ENCODE measurements at places on chromosomes 7 and 10.

DNA sequence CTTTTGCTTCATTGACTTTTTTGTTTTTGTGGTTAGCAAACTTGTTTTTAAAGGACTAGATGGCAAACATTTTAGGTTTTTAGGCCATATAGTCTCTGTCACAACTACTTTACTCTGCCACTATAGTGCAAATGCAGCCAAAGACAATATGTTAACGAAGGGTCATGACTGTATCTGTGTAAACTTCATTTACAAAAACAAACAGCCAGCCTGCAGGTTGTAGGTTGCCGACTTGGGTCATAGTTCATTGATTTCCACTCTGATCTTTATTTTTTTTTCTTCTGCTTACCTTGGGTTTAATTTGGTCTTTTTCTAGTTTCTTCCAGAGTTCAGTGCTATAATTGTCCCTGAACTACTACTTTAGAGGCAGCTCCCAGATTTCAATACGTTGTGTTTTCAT, 120.0 kb downstream of the ARHGAP22 start:
- no peak for DNase-seq

GRCh38 chr10:80261316-80262030, 28.0 kb downstream of the MAT1A start:
- DNase-seq = no peak

GRCh38 chr7:158881731-158882130, 25.4 kb downstream of the DYNC2I1 start:
- DNase-seq = no peak

GRCh38 chr7:92695308-92696261, 105.4 kb upstream of the FAM133B start:
- no peak for DNase-seq

DNA sequence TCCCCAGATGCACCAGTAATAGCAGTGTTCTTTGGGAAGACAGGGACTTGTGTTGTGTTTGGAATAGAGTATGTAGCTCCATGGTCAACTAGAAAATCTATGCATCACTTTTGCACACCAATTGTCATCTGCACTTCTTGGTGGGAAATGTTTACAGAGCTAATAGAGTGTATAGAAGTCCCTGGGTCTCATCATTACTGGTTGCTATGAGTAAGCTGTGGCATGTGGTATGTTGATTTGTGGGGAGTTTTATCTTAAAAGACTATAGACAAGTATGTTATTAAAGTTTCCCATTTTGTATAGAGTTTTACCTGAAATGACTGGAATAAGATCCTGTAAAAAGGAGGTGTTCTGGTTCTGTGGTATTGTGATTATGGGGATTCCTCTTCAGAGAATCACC, 55.4 kb upstream of the PRSS1 start:
- DNase-seq = no peak

GRCh38 chr10:11430421-11431215, 180.8 kb downstream of the USP6NL start:
- DNase-seq = no peak

DNA sequence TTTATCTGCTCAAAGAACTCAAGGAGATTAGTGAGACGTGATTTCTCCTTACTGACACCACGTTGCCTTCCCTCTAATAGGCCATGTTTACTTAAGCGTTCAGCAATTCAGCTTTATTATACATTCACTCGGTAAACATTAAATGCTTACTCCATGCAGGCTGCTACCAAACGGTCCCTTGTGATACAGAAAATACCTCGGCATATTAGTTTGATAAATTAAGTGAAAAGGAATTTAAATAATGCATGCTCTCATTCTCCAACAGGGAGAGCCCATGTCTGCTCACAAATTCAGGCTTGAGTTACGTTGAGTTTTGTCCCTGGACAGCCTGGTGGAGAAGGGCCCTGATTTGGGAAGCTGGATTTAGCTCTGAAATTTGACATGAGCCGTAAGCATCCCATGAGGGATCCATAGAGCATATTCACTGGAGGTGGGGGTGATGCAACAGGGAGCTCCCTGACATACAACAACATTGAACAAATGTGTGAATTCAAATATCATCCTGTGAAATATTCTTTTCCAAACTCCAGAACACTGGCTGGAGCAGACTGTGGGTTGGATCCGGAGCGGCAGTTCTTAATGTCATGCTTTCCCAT, 86.3 kb downstream of the TBXAS1 start:
- no peak for DNase-seq

DNA sequence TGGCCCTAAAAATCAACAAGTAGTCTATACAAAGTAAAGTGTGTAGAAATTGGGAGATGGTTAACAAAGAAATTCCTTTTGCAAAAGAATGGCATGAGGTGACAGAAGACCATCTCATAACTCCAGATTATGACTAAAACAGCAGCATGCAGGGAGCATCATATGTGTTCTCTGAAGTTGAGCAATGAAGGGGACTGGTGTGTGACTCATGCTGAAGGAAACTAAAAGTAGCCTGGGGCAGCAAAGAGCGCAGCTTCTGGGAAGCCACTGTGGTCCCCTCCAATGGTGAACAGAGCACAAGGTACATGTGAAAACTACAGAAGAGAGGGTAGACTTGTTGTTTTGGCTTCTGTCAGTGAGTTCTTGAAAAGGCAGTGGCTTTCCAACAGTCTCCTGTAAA, 133.4 kb downstream of the MACC1 start:
- no peak for DNase-seq

DNA sequence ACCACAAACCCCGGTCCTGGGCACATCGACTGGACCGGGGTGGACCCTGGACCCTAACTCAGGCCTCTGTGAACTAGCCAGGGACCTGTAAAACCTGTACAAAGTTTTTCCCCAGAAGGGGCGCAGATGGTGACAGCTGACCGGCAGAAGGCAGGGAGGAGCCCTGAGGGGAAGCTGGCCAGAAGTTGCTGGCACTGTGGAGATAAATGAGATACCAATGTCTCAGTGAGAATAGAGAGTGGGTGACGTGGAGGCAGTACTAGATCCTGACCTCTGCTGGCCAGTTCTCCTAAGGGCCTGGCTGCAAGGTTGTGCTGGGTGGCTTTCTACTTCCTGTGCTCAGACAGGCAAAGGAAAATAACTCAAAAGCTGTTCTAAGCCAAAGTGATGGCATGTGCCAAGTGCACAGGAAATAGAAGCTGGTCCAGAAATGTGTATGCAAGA, 10.6 kb upstream of the TSPAN14 start:
- DNase-seq = no peak

GRCh38 chr10:19911886-19912285, 95.7 kb downstream of the PLXDC2 start:
- no peak for DNase-seq

All from thymus (tissue), 14 donors.